ENCODE measurements at places on chromosomes 13 and 19.

DNA sequence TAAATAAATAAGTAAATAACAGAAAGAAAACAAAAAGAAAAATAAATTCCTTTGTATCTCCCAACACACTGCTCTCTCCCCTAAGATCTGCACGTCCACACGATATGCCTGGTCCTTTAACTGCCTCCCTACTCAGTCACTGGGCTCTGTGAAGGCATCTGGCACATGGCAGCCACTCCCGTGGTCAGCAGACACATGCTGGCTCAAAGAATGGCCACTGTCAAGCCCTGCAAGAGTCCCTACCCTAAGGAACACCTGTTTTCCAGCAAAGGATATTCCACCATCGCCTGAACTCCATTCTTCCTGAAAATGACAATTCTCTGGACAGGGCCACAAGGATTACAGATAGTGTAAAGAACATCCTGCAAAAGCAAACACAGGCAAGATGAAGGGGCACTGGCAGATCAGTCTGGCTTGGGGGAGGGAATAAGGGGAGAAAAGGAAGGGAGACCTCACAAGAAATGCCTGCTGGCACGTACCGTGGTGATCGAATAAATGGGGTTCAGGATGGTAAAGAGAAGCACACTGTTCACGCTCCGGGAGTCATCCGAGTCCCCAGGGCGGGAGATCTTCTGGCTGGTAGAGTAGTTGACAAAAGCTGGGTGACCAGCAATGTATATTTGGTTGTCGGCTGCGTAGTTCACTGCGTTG lies 4.3 kb downstream of the HNRNPL start:
- no peak for DNase-seq

DNA sequence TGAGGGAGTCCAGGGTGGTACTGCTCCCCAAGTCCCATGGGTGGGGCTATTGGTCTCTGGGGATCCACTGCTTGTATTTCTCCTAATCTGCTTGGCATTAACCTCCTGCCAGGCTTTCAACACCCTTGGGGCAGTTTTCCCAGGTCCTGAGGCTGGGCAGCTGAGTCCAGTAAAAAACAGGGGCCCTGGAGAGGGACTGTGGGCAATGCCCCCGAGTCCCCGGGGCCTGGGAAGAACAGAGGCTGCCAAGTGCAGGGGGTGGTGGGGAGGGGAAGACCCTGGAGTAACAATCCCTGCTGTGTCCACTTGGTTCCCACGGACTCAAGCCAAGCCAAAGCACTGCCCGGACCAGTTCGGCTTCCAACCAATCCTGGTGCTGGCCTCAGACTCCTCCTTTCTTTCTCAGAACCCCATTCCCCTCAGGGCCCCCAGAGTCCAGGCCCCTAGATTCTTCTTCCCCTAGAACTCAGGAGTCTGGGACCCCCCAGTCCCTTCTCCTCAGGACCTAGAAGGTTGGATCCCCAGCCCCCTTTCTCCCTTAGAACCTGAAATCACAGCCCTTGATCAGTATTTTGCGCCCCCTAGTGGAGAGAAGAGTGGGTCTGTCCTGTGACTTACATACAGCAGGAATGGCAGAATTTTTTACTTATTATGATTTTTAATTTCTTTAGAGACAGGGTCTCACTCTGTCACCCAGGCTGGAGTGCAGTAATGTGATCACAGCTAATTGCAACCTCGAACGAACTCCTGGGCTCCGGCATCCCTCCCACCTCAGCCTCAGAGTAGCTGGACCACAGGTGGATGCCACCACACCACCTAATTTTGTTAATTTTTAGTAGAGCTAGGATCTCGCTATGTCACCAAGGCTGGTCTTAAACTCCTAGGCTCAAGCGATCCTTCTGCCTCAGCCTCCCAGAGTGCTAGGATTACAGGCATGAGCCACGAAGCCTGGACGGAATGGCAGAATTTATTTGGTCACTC lies 3.7 kb upstream of the CLPTM1 start:
- DNase-seq = peak; percentile 65

DNA sequence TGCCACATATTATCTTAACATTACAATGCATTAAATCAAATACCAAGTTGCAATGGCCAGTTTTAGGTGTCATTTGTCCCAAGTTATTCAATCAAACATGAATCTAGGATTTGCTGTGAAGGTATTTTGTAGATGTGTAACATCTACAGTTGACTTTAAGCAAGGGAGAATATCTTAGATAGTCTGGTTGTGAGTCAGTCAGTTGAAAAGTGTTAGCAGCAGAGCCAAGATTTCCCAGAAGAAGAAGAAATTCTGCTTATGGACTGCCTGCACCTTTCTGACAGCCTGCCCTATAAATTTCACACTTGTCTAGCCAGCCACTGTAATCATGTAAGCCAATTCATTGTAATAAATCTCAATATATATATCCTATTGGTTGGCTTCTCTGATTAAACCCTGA lies 41.3 kb upstream of the INTS6 start:
- no peak for DNase-seq

GRCh38 chr19:8607386-8607785 lies 3.1 kb downstream of the ADAMTS10 start:
- no peak for DNase-seq

DNA sequence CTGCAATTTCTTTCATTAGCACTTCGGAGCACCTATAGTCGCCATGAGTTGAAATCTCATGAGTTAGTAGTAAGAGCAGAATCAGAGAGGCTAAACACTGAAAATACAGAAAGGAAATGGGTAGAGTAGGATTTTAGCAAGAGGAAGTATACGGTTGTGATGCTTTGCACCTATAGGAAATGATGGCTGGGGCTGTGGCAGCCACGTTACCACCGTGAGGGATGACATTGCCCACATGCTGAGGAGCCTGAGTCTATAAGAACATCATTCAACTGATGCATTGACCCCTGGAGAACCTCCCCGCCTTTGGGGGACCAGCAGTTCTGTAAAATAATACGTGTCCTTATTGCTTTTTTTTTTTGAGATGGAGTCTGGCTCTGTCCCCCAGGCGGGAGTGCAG lies 20.4 kb downstream of the FAM187B start:
- no peak for DNase-seq

DNA sequence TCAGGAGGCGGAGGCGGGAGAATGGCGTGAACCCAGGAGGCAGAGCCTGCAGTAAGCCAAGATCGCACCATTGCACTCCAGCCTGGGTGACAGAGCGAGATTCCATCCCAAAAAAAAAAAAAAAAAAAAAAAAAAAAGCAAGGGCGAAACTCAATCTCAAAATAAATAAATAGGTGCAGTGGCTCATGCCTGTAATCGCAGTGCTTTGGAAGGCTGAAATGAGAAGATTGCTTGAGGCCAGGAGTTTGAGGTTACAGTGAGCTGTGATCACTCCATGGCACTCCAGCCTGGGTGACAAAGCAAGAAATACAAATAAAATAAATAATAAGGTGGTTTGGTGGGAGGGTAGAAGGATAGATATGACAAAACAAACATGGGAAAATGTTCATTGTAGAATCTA lies 39.0 kb upstream of the CYP2S1 start:
- DNase-seq = no peak
